A549 treated with RU486 at 1 μM for 4 hours (cell line): ENCODE measurements at places on chromosomes 5 and 9. TPM values are rescaled to one million over a fixed set of nuclear protein-coding genes. Genes with fewer than 3 reads are reported as not detected.

The SLC36A2 gene
- total RNA-seq: not detected in 5 replicates

The TAF11L5 gene
- total RNA-seq: not detected in 5 replicates

The IGIP gene
- total RNA-seq: 0.53 to 1.1 TPM (median 0.94 TPM) in 5 replicates

The CMYA5 gene
- 0.08 to 0.15 TPM (median 0.12 TPM) in 5 replicates for total RNA-seq

The KCNMB1 gene
- 0.05 TPM in 1 of 5 replicates, not detected in the others for total RNA-seq

The PCDHGB3 gene
- total RNA-seq: 0.17 to 0.30 TPM (median 0.23 TPM) in 5 replicates

The DIPK1B gene
- total RNA-seq: 7.3 to 11.1 TPM (median 8.6 TPM) in 5 replicates

The GRM6 gene
- not detected in 5 replicates for total RNA-seq

The OR1Q1 gene
- not detected in 5 replicates for total RNA-seq
